ENCODE measurements at places on chromosomes 7 and 10.

DNA sequence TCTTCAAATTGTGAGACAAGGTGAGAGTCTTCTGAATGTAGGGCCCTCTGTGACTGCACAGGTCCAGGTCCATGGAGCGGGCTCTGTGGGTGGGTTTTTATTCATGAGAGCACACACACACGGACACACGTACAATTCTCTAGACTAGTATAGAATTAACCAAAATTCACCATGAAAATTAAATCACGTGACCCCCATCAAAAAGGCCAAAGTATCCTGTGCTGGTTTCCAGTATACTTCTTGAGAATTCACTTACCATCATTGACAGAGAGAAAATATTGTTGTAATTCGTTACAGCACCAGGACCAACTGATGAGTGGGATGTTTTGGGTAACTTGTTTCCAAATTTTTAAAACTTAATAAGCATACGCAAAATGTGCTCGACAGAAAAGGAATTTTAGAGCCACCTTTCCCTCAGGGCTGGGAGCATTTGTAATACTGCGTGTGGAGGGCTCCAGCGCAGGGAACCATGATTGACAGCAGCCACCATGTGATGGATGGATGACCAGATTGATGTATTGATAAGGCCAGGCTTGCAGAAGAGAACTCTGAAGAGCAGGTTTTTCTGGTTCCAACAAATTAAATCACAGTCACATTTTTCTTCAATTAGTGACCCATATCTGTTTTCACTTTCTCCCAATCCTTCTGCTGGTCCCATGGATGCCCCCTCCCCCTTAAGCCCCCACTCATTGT, 14.9 kb upstream of the DNTT start:
- no peak for DNase-seq

- DNase-seq, result no peak
Measured at GRCh38 chr7:155756322-155756721, 55.9 kb downstream of the SHH start.

GRCh38 chr7:46933596-46933995, 648.3 kb downstream of the TNS3 start:
- no peak for DNase-seq

DNA sequence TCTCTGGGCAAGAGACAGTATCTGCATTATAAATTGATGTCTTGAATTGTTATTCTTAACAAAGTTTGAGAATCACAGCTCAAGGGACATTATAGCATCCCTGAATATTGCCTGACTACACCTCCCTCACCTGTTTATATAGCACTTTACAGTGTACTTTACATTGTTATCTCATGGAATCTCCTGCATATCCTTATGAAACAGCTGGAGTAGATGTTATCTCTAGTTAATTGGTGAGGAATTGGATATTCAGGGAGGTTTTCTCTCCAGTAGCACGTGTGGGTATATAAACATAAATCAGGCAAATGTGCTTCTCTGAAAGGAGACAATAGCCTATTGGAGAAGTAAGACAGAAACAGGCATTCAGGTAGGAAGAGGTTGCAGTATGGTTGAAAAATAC, 117.2 kb downstream of the SRI start:
- DNase-seq, result no peak

- peak; percentile 16 for DNase-seq
Measured at GRCh38 chr7:101058355-101058754, 26.9 kb upstream of the TRIM56 start.

- no peak for DNase-seq
Measured at GRCh38 chr7:2248984-2249694, 7.1 kb downstream of the NUDT1 start.

DNA sequence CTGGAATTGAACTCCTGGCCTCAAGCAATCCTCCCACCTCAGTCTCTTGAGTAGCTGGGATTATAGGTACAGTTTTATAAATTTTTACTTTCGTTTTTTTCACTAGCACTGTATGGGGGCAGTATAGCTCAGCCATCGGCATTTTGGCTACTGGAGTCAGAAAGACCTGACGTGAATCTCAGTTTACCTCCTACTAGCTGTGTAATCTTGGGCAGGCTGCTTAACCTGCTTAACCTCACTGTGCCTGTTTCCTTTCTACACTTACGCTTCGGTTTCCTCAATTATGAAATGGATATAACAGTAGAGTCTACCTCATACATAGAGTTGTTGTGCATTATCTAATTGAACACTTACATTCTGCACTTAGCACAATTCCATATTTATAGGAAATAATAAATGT, 16.7 kb downstream of the STN1 start:
- DNase-seq, result no peak

GRCh38 chr7:4449263-4449662, 232.8 kb upstream of the FOXK1 start:
- DNase-seq, result no peak

DNA sequence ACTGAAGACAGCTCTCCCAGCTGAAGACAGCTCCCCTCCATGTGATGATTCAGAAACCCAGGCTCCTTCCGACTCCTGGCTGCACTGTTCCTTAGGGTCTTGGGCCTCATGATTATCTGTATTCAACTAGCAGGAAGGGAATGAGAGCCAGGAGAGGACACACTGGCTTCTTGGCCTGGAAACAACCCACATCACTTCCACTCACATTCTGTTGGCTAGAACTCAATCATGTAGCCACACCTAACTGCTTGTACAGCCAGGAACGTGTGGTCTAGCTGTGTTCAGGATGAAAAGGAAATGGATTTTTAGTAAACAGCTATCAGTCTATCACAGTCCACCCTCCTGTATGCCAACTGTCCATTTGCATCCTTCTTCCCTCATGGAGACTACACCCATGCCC, 30.5 kb upstream of the XPNPEP1 start:
- no peak for DNase-seq

DNA sequence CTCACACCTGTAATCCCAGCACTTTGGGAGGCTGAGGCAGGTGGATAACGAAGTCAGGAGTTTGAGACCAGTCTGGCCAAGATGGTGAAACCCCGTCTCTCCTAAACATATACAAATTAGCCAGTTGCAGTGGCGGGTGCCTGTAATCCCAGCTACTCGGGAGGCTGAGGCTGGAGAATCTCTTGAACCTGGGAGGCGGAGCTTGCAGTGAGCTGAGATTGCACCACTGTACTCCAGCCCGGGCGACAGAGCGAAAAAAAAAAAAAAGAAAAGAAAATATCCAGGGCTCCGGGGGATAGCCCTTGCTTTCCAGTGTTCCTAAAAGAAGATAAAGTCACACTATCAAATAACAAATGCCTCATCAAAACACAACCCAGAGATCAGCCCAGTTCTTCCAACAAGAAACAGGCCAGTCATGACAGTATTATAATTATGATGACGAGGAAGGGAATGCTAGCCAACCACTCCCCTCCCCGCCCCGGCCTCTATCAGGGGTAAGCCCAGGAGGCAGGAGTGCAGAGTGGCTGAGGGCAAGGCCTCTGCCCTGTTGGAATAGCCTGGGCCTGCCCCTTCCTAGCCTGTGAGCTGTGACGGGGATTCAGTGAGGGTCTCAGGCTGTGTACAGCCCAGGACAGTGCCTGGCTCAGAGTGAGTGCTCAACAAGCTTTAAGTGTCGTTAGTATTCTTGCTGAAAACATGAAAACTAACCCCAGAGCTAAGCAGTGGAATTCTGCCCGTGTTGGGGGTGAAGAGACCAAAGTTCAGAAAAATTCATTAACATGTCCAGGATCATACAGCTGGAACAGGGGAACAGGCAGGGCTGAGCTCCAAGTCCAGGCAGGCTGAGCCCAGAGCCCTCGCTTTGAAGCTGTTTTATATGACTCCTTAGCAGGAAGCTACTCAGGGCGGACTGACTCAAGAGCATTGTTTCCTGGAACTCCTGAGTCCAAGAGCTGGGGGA, 54.3 kb downstream of the FAM241B start:
- no peak for DNase-seq

DNA sequence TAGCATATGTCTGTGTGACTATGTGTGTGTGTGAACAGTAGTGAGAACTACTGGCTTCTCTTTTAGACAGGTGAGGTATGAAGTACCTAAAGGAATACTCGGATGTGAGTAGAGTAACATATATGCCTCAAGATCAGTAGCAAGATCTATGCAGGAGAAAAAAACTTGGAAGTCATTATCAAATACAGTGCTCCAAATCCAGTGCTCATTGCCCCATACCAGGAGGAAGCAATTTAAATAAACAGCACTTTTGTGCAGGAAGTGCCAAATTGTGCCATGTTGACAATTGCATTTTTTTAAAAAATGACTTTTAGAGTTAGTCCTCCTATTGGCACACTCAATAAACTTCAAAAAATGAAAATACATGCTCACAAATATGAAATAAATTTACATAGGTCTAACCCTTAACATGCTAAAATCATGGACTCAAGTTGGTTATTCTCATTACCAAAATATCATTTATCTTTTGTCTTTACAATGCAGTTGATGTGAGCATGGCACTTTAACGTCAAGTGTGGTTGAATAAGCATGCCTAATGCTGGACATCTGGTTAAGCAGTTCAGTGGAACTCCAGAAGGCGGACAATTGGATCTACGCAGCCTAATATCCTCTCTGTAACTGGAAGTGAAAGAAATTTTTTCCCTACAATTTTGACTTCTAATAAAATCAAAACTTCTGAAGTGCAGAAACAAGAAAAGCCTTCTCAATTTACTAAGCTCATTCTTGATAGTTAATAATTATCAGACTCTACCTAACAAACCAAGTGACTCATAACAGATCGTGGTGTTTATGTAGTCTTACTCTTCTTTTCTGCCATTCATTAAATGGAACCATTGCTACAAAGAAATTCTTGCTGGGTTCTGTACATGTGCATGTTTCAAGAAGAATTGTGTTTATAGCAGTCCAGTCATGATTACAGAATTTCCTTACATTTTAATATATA, 195.2 kb downstream of the MDFIC start:
- DNase-seq, result no peak

DNA sequence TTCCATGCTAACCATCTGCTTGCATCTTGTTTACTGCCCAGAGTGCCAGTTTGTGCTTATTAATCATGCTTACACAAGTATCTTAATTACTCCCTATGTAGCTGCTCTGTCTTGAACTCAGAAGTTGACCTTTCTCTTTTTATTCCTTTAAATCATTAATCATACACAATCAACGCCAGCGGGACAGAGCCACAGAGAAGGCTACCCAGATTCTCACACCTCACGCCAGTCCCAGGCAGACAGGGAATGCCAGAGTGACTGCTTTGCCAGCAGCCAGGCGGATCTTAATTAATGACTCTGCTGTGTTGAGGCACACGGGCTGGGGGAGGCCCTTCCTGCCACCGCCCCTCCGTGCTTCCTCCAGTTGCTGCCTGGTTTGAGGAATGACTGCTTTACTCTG, 229.4 kb downstream of the LRMDA start:
- no peak for DNase-seq
